Fibroblast of the conjunctiva (primary cell): ENCODE measurements at places on chromosomes 12 and 14.

- DNase-seq = no peak
These were observed 901 bp upstream of the NFKBIA start for GRCh38 chr14:35405304-35405996.

GRCh38 chr12:30911207-30911606 is 15.3 kb upstream of the TSPAN11 start:
- no peak for DNase-seq

DNA sequence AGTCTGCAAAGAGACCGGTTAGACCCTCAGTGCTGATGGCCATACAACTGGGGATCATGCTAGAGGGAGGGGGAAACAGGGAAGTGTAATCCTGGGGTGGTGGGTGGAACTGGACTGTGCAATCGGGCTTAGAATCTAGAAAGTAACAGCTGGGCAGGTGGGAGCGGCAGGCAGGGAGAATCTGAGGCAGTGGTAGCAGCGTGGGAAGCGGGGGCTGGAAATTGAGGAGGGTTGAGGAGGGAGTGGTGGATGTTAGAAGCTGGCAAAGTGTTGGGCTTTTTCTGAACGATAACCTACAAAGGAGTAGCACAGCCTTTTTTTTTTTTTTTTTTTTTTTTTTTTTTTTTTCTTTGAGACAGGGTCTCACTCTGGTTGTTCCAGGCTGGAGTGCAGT is 3.1 kb upstream of the IGFBP6 start:
- DNase-seq = no peak

DNA sequence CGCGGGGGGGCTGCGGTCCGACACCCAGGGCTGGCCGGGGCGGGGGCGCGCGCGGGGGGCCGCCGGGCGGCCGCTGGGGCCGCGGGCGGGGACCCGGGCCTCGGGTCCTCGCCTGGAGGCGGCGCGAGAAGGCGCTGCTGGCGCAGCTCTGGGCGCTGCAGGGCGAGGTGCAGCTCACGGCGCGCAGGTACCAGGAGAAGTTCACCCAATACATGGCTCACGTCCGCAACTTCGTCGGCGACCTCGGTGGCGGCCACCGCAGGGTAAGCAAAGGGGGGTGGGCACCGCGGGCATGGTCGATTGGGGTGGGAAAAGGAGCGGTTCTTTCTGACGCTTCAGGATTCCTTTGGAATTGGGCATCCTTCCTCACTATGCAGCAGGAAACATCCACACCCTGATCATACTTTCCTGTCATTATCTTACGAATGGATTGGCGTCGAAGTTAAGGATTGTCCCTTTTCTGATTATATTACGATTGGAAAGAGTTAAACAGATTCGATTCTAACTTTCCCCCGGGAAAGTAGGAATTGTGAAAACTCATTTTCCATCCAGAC is 798 bp downstream of the PDZRN4 start:
- DNase-seq = no peak

- DNase-seq = no peak
These were observed 1.1 kb downstream of the ETV6 start for GRCh38 chr12:11650286-11651281.

- DNase-seq = no peak
These were observed 1292.2 kb upstream of the TMEM132C start for GRCh38 chr12:126974779-126975178.

DNA sequence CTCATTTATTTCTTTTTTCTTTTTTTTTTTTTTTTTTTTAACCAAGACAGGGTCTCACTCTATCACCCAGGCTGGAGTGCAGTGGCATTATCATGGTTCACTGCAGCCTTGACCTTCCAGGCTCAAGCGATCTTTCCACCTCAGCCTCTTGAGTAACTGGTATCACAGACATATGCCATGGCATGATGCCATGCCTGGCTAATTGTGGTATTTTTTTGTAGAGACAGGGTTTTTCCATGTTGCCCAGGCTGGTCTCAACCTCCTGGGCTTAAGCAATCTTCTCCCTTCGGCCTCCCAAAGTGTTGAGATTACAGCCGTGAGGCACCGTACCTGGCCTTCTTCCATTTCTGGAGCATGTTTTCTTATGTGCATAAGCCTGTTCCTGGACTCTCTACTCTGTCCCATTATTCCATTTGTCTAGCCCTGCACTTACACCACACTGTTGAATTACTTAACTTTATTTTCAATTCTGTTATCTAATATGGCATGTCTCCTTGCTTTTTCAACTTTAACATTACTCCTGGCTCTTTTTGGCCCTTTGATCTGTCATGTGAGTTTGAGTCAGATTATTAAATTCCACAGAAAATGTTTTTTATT is 47.9 kb upstream of the PTGDR start:
- DNase-seq = no peak

DNA sequence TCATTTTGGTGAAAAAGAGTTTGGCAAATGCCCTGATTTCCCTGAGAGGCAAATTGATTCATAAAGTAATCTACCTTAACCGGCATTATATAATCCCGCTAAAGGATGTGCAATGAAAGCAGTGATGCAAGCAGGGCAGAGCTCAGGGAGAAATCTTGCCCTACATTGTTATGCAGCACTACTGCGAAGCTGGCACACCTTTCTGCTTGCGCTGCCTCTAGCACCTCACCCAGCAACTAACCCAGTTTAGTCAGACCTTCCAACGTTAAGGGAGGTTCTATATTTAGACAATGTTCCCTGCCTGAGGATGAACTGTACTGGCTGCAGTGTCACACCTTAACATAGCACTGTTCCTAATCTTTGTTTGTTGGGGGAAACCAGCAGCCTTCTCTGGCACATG is 60.8 kb upstream of the CCDC196 start:
- DNase-seq = no peak

DNA sequence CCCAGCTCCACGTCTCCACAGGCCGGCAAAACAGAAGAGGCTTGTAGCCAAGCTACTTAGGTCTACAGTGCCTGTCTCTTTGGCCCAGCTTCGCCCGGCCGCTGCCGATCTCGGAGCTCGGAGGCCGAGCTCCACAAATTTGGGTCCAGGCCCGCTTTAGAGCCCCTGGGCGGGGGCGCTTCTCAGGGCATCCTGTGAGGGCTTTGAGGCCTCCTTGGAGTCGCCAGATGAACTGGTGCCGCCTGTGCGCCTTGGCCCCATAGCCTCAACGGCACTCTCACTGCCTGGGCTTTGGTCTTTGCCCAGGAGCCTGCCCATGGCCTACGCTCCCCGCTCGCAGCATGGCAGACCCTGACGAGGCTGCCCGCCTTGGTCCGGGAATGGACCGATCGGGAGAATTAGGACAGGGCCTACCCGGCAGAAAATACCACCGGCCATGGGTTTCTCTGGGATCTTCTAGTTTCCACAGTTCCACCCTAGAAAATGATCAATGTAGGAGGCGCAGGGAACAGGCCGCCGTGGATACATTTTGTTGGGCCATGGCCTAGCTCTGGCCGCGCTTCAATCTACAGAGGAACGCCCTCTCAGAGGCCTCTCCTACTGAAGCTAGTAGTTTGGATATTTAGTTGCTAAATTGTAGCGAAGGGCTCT is 953 bp upstream of the NKX2-8 start:
- no peak for DNase-seq

- DNase-seq = no peak
These were observed 81.3 kb downstream of the SSPN start for GRCh38 chr12:26276709-26277108.

DNA sequence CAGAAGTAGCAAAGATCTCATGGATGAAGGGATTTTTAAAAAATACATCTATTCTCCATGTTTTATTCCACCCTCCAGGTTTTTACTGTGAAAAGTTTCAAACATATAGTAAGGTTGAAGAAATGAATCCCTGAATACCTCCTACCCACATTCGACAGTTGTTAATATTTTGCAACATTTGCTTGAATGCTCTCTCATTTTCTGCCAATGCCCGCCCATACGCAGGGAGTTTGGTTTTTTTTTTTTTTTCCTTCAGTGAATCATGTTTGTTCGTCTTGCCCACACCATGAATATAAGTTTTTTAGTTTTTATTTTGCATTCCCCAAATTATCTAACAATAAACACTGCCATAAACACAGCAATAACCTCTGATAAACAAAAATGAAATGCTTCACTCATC is 82.9 kb downstream of the MAP1LC3B2 start:
- no peak for DNase-seq

DNA sequence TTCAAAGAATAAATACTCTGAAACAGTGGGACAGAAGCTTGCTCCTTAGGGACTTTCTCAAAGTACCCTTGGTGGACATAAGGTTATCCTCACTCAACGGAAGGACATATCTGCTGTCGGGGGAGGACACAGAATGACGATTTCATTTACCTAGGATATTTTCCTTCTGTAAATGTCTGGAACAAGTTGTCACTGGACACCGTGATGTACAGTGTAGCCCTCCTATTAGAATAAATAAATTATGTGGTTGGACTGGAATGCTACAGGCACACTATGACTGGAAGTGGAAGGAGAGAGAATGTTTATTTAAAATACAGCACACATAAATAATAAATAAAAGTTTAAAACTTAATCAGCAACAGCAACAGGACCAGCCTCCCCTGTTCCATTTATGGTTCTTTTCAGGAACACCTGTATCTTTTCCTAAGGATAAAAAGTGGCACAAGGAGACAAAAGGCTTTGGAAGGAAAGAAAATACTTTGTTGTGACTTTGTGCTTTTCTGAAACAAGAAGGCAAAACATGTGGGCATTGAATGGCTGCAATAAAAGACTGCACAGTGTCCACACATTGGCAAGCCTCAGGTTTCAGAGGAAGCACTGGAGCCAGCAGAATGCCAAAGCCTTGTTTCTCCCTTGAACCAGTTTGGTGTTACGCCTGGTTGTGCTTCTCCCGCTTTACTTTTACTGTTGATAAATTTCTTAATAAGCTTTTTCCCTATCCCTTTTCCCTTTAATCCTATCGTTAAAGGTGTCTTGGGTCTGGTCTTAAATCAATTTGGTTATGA is 36.8 kb downstream of the FGD4 start:
- no peak for DNase-seq

DNA sequence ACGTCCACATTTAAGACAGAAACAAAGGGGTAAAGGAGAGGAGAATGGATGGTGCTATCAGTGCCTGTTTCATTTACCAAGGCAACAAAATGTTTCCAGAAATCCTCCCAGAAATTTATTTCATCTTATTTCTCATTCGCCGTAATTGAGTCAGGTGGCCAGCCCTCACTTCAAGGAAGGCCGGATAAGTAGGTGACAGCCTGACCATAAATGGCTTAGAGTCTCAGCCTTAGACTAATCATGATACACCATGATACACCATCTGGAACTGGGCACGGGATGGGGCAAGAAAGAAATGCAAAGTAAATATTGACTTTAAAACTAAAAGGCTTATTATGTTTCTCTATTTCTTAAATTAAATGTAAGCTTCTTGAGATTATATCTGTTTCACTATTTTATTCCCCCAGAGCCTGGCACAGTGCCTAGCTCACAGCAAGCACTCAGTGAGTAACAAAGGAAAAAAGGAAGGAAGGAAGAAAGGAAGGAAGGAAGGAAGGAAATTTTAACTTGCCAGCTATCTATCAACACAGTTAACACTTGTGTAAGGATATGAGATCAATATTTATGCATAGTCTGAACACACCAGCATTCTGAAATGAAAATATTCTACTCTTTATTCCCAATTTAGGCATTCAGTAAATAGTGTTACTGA is 106.1 kb upstream of the FSCB start:
- no peak for DNase-seq

- no peak for DNase-seq
These were observed 51.5 kb downstream of the MED13L start for GRCh38 chr12:116226026-116226425.

DNA sequence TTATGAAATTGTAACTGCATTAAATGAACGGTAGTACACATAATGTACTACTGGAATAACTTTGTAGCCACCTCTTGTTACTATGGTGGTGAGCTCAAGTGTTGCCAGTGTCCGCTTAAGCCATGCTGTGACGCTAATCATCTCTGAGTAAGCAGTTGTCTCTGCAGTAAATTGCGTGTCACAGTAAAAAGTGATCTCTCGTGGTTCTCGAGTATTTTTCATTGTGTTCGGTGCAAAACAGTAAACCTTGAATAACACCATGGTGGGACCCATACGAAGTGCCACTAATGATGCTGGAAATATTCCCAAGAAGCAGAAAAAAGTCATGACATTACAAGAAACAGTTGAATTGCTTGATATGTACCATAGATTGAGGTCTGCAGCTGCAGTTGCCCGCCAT is 524.8 kb downstream of the SOX5 start:
- no peak for DNase-seq

DNA sequence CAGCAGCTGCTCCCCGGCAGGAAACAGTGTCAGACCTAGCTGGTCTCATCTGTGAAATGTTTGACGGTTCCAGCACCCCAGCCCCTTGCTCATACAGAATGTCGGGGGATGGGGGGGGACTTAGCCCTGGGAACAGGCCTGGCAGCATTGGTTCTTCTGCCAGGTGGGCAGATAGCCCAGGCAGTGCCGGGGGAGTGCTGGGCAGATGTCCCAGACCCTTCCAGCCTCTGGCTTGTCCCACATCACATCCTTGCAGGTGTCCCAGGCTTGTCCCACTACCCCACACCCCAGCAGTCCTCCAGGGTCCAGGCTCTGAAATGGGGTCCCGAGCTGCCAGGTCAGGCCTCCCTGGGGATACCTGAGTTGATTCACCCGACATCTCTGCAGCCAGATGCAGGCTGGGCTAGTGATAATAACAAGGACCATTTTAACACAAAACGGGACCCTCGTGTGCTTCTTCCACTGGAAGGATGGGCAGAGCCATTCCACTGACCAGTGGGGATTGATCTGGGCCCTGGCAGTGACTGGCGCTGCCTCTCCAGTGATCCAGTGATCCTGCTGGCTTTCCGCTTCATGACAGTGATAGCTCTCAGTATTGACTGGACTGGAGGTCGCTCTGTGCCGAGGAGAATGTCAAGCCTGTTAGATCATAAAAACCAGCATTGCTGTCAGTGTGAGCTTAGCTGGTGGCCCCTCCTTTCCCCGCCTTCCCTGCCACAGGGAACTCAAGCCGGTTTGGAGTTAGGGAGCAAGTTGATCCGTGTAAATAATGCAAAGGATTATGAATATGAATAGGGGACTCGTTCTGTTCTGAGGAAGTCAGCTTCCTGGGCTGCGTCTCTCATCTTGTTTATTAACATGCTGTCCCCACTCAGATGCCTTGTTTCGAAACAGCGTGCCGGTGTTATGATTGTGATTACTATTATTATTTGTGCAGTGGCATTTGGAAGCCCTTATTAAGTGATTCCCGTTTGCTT is 180.6 kb downstream of the AACS start:
- DNase-seq = no peak

GRCh38 chr12:54195737-54196347 is 7.1 kb upstream of the SMUG1 start:
- DNase-seq = no peak

DNA sequence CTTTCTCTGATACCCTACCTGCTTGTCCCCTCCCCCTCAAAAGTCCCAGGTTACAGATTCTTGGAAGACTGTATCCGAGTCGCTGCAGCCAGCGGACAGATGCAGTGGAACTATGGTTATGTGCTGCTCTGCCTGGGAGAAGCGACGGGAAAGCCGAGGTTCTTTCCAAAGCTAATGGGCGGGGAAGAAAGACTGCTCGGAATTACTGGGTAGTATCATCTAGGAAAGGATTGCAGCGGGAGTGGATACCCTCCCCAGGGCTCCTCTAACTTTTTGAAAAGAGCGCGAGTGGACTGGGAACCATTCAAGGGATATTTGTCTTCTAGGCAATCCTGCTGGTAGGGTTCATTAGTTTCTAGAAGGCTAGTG is 1.4 kb downstream of the PTHLH start:
- no peak for DNase-seq
